ENCODE measurements at places on chromosomes 7 and 10. TPM values are rescaled to one million over a fixed set of nuclear protein-coding genes. Genes with fewer than 3 reads are reported as not detected.

Gene GPER1
- 0.42 TPM for total RNA-seq

Gene ADK
- 15.1 TPM for total RNA-seq

Gene ATP6V1F
- 33.3 TPM for total RNA-seq

Gene FFAR4
- total RNA-seq = 0.57 TPM

Gene JCAD
- total RNA-seq = 24.7 TPM

Gene TLX1
- total RNA-seq = not detected

Gene ADAP1
- total RNA-seq = 10.9 TPM

Gene ANKRD30A
- not detected for total RNA-seq

Gene PTPRE
- 2.3 TPM for total RNA-seq

Gene GDF10
- total RNA-seq = 12.6 TPM

Gene CYP3A7
- total RNA-seq = not detected

Gene BTAF1
- 16.4 TPM for total RNA-seq

Gene C7orf57
- total RNA-seq = not detected

DNA sequence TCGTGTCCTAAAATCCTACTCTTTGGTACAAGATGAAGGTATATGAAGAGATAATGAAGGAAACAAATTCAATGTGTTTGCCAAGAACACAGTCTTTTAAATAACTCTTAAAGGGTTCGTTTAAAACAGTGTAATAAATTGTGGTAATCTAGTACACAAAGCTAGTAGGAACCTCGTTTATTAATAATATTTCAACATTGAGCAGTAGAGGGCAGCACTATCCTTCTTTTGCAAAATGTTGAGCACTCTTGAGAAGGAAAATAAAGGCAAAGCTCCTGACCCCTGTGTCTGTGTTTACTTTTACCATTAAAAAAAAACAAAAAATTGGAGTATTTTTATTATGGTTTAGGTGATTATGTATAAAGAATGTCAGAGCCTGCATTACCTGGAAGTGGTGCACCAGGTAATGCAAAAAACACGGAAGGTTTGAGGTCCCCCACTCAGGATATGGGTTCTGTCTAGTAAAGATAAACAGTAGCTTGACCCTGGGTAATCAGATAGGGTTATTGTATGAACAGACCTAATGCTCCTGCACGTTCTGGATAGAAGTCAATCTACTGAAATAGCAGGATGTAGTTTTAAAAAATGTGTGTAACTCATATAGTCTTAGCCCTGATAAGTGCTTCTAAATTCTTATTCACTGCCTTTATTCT is 5.7 kb upstream of the GOT1 start:
- DNase-seq = no peak

GRCh38 chr7:8434290-8435002 is 1.0 kb downstream of the NXPH1 start:
- DNase-seq = no peak

- no peak for DNase-seq
Observed at GRCh38 chr7:79317728-79318127, 135.7 kb downstream of the MAGI2 start.

GRCh38 chr10:42304341-42304740 is 334.0 kb downstream of the ZNF33B start:
- DNase-seq = no peak

DNA sequence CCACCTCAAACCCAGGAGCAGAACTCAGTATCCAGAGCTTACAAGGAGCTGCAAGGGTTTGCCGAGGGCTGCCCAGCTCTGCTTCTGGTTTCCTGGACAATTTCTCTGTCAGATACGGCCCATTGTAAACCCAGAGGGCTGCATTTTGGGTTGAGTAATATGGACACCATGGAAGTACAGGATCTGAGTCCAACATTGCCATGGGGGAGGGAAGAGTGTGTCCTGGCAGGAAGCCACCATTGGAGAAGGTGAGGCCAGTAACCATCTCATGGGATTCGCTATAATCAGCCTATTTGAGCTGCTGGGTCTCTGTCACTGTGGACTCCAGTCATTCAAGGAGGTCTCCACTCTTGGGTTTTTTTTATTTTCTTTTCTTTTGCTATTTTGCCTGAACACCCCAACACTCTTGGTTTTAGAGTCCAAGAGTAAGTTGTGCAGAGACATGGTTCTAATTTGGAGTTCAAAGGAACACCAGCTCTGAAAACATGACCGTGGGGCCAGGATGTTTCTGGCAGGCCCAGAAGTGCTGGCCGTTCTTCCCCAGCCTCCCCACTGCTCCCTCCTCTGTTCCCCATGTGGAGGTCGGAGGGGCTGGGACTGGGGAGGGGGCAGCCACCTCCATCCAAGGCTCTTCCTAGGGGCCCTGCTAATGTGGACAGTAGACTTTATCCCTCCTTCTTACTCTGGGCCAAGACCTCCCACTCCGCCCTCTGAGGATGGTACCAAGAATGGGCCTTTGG is 46.2 kb downstream of the CHST3 start:
- no peak for DNase-seq

DNA sequence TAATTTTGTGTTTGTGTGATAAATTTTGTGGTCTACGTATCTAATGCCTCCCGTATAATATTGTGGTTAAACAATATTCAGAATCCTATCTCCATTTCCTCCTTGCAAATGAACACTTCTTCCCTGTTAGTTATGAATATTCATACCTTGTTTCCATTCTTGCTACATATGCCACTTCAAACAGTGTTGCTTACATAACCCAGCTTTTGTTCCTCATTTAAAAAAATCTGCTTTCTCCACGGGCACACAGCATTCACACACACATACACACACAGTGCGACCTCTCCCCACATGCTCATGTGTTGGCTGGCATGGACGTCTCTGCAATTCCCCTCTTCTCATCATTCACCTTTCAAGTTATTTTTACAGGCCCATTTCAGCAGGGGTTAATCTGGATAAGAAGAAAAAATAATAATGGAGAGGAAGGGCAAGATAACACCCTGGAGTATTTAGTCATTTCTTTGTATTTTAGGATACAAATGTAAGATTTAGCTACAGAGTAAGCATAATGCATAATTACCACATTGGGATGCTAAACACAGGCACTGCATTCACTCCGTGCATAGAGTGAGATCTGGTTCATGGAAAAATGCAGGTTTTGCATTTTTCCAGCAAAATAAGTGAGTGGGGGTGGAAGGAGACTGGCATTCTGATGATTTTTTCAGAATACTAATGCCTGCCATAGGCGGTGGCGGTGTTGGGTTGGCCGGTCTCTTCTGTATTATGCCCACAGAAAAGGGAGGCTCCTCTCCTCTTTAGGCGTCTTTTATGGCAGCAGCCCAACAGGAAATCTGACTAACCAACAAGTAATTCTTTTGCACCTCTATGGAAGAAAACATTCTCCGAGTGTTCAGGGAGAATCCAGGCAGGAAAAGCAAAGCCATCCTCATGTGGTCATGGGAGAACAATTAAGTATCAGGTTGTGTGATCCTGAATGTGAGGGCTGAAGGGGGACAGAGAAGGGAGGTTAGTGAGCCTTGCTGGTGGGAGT is 31.7 kb upstream of the ELMO1 start:
- DNase-seq = no peak

DNA sequence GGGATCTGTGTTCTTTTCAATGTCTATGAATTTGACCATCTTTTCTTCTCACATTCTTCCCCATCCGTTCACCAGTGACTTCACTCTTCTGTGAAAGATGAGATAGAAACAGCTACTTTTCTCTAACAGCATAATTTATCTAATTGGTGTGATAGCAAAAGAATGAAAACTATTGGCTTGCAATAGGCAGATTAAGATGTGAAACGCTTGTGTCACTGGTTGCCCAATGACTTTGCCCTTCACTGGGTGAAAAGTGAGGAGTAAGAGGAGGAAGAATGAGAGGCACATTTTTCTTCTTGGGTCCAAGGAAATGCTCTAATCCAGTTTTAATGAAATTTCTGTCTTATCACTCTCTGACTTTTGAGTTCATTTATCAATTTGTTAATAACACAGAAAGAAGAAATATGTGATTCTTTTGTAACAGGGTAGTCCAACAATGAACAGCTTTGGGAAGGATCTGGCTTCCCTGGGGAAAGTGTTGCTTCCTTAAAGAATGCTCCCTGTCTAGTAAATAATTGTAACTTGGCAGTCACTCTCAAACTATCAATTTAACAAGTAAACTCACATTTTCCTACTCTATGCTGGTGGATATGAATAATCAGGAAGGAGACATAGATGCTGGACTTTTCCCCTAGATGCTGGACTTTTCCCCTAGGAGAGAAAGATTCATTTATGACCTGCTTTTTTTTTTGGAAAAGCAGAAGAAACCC is 35.1 kb downstream of the BET1 start:
- DNase-seq = no peak

- DNase-seq = no peak
Observed at GRCh38 chr10:47136866-47137265, 163.1 kb upstream of the GDF10 start.

DNA sequence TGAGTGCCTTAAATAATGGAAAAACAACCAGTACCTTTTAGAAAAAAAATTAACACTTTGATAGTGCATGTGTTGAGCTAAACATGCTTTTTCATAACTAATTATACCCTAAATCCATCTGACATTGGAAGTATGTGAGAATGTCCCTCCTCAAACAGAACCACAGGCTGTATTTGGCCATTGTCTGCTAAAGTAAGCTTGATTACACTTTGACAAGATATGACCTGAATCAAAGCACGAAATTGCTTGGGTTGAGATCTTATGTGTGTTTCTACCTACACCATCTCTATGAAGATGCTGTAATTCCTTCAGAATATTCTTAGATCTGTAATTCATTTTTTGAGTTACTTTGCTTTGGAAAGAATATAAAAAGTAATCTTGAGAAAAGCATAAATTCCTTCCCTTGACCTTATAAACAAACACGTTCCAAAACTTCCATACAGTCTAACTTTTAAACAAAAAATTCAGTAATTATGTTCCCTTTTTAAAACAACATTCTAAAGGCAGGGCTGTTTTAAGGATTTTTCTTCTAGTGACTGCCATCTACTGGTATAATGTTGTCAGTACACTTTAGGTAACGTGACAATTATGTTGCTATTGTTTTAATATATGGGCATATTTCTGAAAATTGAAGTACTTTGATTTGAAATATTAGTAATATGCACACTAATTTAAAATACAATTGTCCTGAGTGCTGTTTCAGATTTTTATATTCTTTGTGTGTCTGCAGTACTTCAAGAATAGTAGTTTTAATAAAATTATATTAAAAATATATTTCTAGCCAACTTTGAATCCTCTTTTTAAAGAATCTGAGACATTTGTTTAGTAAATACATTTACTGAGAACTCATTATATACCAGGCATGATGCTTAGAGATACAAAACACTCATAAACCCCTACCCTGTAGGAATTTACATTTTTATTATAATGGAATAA is 20.9 kb downstream of the CD36 start:
- no peak for DNase-seq

- DNase-seq = no peak
Observed at GRCh38 chr10:35447693-35448407, 111.5 kb downstream of the CCNY start.

DNA sequence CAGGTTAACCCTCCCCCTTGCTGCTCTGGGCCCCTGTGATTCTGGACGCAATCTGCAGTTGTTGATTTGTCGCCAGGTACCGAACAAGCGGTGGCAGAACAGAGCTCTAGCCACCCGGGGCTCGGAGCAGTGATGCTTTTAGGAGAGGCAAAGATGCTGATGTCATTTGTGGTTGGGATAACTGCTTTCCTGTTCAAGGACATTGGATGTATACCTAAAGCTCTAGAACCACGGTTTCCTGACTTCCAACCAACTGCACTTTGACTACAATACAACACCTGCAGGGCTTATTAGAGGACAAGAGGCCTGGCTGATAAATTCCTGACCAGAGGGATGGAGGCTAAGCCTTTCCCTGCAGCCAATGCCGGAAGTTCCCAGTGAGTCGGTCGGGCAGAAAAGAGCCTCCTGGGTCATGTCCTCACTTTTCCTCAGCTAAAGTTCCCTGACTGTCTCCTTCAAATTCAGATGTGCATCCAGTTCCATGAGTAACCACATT is 6.5 kb upstream of the RBM20 start:
- no peak for DNase-seq

GRCh38 chr10:23075672-23076071 is 19.7 kb upstream of the MSRB2 start:
- DNase-seq = no peak

DNA sequence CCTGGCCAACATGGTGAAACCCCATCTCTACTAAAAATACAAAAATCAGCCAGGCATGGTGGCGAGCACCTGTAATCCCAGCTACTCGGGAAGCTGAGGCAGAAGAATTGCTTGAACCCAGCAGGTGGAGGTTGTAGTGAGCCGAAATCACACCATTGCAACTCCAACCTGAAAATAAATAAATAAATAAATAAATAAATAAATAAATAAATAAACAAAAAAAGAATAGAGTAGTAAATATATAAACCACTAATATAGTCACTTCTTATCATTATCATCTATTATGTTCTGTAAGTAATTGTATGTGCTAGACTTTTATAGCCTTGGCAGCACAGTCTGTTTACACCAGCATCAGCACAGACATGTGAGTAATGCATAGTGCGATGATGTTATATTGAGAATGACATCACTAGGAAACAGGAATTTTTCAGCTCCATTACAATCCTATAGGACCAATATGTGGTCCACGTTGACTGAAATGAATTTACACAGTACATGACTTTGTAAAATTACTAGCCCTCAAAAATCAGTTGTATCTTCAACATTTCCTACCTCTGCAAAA is 385.4 kb upstream of the ANKRD30A start:
- DNase-seq = no peak
